ENCODE measurements at places on chromosomes 16 and 17.

DNA sequence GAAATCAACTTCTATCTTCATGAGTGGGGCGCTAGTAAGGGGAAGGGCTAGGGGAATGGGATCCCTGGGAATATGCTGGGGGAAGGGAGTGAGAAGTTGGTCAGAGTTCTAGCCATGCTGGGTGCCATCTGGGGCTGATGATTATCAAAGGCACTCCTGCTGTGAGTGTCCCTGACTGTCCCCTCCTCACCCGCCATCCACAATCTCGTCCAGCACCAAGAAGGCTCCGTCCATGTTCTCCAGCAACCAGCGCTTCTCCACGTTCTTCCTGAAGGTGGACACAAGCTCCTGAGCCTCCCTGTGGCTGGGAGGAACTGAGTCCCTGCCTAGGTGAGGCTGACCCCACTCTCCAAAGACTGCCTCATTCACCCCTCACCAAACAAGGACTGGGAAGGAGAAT is 5.6 kb downstream of the COPZ2 start:
- H3K27me3 ChIP-seq: peaks cover 22% of the 10 kb centered on the region
- H3K36me3 ChIP-seq: no peaks in the 10 kb centered on the region
- peaks cover 5% of the 10 kb centered on the region for H3K4me1 ChIP-seq
- DNase-seq: no peak
- no peak overlapping the region for H3K4me3 ChIP-seq

DNA sequence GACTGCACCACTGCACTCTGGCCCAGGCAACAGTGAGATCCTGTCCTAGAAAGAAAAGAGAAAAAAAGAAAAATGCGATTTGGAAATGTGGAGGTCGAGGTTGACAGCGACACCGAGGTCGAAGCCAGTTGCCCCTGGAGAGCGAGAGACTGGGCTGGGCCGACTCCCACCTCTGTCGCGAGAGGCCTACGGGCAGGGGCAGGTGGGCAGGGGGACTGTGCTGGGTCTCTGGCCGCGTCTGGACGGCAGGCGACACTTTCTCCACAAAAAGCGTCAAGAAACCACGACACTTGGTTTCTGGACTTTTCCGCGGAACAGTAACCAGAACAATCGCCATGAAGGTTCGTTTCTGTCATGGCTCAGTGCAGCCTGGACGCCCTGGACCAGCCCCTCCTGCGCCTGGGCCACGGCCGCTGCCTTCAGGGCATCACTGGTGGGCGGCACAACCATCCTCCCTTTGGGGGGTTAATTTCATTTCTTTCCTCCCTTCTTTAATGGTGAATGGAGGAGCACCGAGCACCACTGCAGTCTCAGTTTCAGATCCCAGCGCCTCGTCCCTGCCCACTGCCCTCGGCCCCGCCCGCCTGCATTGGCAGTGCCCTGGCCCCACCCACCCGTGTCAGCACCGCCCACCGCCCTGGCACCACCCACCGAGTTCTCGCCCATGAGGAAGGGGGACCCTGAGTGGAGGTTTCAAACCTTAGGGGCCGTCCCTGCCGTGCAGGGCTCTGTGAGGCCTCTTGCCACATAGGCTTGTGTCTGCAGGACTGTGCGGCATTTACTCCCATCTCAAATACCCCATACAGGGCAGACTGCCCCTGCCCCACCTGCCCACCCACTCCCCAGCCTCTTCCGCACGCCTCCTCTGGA is 18.5 kb upstream of the CDH15 start:
- H3K27ac ChIP-seq: no peak overlapping the region
- DNase-seq: peak; percentile 49
- no peak overlapping the region for H3K4me3 ChIP-seq
- H3K27me3 ChIP-seq: no peaks in the 10 kb centered on the region

DNA sequence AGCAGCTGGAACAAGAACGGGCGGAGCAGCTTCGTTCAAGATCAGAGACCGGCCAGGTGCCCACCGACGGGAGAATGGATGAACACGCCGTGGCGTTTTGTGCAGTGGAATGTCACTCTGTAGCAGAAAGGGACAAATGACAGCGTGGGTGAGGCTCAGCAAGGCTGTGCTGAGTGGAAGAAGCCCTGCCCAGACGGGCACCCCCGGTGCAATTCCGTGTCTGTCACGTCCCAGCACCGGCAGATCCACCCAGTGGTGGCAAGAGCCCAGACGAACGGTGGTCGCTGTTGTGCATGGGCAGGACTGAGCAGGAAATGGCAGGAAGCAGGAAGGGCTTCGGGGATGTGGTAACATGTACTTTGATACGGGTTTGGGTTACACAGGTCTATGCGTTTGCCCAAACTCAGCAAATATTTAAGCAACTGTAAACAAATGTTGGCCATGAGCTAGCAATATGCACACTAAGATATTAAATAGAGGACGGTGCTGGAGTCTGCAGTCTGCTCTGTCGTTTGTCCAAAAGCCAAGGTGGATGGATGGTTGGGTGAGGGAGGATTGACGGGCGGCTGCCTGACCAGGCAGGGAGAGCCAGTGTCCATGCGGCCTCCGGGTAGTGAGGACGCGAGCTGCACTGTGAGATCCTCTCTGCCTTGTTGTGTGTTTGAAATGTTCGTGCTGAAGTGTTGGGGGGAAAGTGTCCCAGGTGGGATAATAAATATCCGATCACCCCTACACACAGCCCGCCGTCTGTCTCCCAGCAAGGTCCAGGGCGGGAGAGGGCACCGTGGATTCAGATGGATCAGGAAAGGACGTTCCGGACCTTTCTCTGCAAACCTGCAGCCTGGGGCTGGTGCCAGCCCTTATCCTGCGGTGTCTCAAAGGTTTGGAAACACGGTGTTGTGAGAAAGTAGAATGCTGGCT is 48.4 kb downstream of the COX4I1 start:
- H3K27ac ChIP-seq: no peak overlapping the region
- H3K4me3 ChIP-seq: no peak overlapping the region
- no peak for DNase-seq
- no peaks in the 10 kb centered on the region for H3K4me1 ChIP-seq

- no peak overlapping the region for H3K4me3 ChIP-seq
- H3K4me1 ChIP-seq: no peaks in the 10 kb centered on the region
- no peaks in the 10 kb centered on the region for H3K27me3 ChIP-seq
- no peak for DNase-seq
- H3K27ac ChIP-seq: no peak overlapping the region
- no peaks in the 10 kb centered on the region for H3K36me3 ChIP-seq
These were observed 10.0 kb downstream of the GGA2 start for GRCh38 chr16:23500212-23500861.

DNA sequence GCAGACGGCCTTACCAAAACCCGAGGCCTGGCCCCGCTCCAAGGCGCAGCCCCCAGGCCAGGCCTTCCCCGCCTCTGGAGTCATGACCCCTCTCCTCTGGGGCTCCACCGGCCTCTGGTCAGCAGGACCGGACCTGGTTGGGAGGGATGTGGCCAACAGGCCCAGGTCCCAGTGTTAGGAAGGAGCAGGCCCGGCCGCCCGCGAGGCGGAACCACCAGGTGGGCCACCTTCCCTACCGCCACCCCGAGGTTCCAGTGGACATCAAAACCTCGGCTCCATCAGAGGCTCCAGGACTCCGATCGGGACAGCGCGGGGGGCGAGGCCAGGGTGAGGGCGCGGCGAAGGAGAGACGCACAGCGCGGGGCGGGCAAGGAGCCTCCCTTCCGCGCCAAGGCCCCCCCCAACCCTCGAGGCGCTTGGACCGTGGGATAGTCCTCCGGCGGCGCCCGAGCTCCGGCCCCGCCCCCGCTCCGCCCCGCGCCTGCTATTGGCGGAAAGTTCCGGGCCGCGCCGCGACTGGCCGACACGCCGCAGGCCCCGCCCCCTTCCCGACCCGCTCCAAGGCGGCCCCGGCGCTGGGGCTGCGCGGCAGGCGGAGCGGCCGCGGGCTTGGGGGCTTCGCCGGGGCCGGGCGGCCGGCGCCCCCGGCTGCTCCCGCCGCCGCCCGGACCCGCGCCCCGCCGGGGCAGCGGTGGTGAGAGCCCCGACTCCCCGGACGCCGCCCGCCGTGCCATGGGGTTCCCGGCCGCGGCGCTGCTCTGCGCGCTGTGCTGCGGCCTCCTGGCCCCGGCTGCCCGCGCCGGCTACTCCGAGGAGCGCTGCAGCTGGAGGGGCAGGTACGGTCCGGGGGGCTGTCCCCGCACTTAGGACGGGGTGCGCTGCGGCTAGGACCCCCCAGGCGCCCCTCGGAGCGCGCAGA is at the start of gene METRN:
Gene METRN (plus strand): TSS at position 561 of the 919 bp plus-strand sequence. CDS start 172 bp downstream, at position 733.
- no peaks in the 10 kb centered on the region for H3K36me3 ChIP-seq
- peaks cover 51% of the 10 kb centered on the region for H3K27me3 ChIP-seq
- H3K4me3 ChIP-seq: peak within 1 kb of the TSS; percentile 66
- H3K4me1 ChIP-seq: peaks cover 32% of the 10 kb centered on the region
- H3K27ac ChIP-seq: no peak within 1 kb of the TSS
- DNase-seq: peak; percentile 87

DNA sequence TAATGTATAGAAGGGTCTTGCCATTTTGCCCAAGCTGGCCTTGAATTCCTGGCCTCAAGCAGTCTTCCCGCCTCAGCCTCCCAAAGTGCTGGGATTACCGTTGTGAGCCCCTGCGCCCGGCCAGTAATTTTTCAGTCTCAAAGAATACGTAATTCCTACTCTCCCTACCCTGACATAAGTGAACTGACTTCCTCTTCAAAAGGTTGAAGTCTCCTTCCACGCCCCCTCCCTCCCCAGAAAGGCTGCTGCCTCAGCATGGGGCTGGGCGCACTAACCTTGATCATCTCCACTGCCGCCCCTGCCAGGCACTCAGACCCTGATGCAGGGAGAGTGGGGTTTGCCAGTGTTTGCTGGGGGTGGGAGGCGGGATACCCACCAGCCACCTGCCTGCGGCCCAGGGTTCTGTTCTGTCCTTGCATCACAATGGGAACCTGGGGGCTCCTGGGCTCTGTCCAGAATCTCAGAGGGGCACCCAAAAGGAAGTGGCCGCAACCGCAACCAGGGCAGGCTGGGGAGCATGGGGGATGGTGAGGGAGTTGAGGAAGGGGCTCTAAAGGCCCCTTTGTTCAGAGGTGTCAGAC is 27.5 kb downstream of the KIFC3 start:
- no peak overlapping the region for H3K4me3 ChIP-seq
- no peaks in the 10 kb centered on the region for H3K27me3 ChIP-seq
- H3K4me1 ChIP-seq: peaks cover 7% of the 10 kb centered on the region
- H3K36me3 ChIP-seq: peaks cover 2% of the 10 kb centered on the region
- DNase-seq: no peak

GRCh38 chr16:668519-669171 is 713 bp downstream of the RHOT2 start:
- peaks cover 20% of the 10 kb centered on the region for H3K4me1 ChIP-seq
- peaks cover 55% of the 10 kb centered on the region for H3K36me3 ChIP-seq
- no peaks in the 10 kb centered on the region for H3K27me3 ChIP-seq
- H3K27ac ChIP-seq: peak overlapping the region; percentile 76
- no peak for DNase-seq

- no peaks in the 10 kb centered on the region for H3K36me3 ChIP-seq
- H3K27me3 ChIP-seq: no peaks in the 10 kb centered on the region
- no peak overlapping the region for H3K27ac ChIP-seq
- no peak for DNase-seq
- H3K4me3 ChIP-seq: no peak overlapping the region
- peaks cover 4% of the 10 kb centered on the region for H3K4me1 ChIP-seq
These were observed 669.3 kb downstream of the WWOX start for GRCh38 chr16:78768718-78769117.

DNA sequence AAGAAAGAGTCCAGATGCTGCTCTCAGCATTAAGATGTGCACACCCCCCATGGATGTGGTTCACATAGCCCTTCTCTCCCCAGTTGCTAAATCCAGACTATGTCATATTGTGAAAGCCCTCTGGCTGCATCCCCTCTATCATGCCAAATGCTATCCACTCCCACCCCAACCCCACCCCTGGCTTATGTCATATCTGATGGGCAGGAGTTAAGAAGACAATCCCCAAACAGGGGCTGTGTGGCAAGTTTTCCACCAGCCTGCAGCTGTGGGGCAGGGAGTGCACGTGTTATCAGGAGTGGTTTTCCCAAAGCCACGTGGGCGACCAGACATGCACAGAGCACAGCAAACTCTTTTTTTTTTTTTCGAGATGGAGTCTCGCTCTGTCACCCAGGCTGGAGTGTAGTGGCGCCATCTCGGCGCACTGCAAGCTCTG is 10.0 kb downstream of the FAM117A start:
- H3K27ac ChIP-seq: peak overlapping the region; percentile 68
- H3K4me1 ChIP-seq: peaks cover 7% of the 10 kb centered on the region
- H3K27me3 ChIP-seq: no peaks in the 10 kb centered on the region
- DNase-seq: no peak
- H3K36me3 ChIP-seq: peaks cover 57% of the 10 kb centered on the region

DNA sequence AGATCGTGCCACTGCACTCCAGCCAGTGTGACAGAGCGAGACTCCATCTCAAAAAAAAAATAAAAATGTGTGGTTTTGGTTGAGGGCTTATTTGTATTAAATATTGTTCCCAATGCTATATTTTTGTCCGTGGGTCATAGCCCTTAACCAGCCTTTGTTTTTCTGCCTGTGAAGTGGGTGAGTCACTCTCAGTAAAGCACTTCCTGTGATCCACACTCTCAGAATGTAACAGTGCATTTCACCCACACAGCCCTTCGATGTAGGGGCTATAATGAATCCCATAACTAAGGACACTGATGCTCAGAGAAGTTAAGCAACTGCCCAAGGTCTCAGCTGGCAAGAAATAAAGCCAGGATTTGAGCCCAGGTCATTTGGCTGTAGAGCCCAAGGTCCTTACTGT is 34.7 kb upstream of the POLR3E start:
- H3K4me3 ChIP-seq: no peak overlapping the region
- no peaks in the 10 kb centered on the region for H3K27me3 ChIP-seq
- H3K36me3 ChIP-seq: peaks cover 15% of the 10 kb centered on the region
- no peak for DNase-seq
- no peaks in the 10 kb centered on the region for H3K4me1 ChIP-seq

GRCh38 chr17:9536061-9536460 is 39.6 kb downstream of the STX8 start:
- H3K4me3 ChIP-seq: no peak overlapping the region
- H3K27ac ChIP-seq: no peak overlapping the region
- no peaks in the 10 kb centered on the region for H3K4me1 ChIP-seq
- no peak for DNase-seq
- no peaks in the 10 kb centered on the region for H3K27me3 ChIP-seq

DNA sequence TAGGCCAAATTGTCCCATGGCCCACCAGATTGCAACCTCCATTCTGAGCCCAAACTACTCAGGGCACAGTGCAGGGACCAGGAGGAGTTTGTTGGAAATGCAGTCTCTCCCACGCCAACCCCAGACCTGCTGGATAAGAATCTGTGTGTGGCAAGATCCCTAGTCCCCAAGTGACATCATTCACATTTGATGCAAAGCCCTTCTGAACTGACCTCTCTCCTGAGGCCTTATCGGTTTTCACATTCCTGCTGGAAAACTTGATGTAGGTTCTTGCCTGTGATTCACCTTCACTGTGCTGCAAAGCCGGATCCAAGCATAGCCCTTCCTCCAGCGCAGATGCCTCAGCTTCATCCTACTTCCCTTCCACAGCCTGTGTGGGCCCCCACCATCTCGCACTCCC is 6.6 kb upstream of the SHCBP1 start:
- no peak overlapping the region for H3K4me3 ChIP-seq
- H3K27ac ChIP-seq: no peak overlapping the region
- DNase-seq: no peak
- H3K27me3 ChIP-seq: no peaks in the 10 kb centered on the region
- no peaks in the 10 kb centered on the region for H3K36me3 ChIP-seq

GRCh38 chr17:77914385-77915254 is 43.9 kb upstream of the TNRC6C start:
- no peak for DNase-seq
- H3K4me3 ChIP-seq: no peak overlapping the region
- H3K27me3 ChIP-seq: peaks cover 12% of the 10 kb centered on the region
- no peak overlapping the region for H3K27ac ChIP-seq
- no peaks in the 10 kb centered on the region for H3K36me3 ChIP-seq

Measured in common myeloid progenitor, CD34-positive (primary cell).